Stimulated activated CD8-positive, alpha-beta memory T cell treated with anti-CD3 and anti-CD28 coated beads, Interleukin-7, amount 100 ng/mL, for 48 hours (primary cell): ENCODE measurements at places on chromosomes 6 and 20.

GRCh38 chr6:90660931-90661330 lies 74.1 kb upstream of the MAP3K7 start:
- no peak for DNase-seq

DNA sequence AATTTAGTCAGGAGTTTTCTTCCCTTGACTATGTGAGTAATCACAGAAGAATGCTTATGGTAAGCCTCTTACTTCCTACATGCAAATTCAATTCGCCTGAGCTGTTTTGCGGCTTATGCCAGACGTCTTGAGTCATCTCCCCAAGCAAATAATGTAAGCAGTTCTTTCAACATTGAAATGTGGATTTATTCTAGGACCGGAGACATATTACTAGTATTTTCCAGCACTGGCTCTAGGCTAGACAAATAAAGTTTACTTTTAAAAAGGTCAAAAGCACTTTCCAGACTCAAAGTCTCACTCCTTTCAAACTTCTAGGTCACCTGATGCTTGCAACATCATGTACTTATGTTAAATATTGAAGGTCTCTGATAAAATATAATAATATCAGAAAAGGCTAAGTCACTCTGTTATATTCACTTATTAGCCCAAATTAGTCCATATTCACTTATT lies 38.1 kb upstream of the NOX3 start:
- peak; percentile 14 for DNase-seq

DNA sequence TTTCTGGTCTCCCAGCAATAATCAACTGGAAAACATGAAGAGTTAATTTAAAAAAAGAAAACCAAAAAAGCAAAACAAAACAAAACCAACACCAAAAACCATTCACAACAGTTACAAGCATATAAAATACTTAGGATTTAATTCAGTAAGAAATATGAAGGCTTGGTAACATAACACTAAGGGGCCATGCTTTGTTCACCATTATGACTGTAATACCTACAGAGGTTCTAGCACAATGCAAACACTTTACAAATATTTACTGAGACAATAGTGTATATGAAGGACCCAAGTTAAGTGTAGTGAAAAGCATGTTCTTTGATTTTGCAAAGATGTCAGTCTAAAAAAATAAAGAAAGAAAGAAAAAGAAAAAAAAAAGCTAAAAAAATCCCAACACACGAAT lies 109.8 kb upstream of the EMILIN3 start:
- DNase-seq, result no peak

GRCh38 chr6:141123049-141123448 lies 1009.7 kb upstream of the GJE1 start:
- DNase-seq, result no peak

- DNase-seq, result no peak
Measured at GRCh38 chr20:52978851-52979250, 6.7 kb downstream of the TSHZ2 start.

DNA sequence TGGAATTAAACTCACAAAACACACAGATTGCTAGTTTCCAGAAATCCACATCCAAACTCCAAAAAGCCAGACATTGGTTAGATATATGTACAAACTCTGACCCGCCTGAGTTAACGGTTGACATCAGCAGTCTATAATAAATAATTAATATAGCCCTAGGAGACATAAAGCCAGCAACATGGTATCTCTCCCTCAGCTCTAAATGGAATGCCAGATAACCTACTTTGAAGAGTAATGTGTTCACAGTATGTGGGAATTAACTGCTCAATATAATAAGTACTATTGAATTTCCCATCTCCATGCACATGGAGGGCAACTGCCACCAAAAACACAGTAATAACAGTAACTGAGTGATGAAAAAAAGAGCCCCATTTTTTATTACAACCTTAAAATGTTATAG lies 383.2 kb downstream of the CD83 start:
- DNase-seq, result no peak

DNA sequence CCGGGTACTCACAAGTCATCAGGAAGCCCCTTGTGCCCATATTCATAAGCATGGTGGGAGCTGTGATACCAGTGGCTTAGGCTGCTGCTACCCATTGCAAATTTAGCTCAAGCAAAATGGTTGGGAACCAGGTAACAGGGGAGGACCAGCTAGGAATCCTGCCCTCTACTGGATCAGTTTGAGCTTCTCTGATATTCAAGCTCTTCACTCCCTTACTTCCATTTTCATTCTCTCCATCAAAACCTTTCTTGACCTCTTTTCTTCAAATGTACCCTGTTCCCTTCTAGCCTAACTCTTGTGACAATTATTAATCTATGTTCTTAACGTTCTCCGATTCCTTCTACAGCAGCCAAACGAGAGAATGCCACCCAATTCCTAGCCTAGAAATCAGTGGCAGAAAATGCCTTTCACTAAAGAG lies 9.7 kb downstream of the NOL7 start:
- no peak for DNase-seq

- DNase-seq, result no peak
Measured at GRCh38 chr20:56513161-56514150, 11.1 kb upstream of the FAM209A start.

DNA sequence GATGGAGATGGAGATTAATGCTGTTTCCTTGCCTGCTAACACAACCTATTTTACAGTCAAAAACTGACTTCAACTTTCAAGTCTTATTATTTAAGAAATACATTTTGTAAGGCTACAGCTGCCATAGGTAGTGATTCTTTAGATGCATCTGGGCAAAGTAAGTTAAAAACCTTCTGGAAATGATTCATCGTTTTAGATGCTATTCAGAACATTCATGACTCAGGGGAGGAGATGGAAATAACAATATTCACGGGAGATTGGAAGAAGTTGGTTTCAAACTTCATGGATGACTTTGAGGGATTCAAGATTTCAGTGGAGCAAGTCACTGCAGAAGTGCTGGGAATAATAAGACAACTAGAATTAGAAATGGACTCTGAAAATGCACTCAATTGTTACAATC lies 174.9 kb upstream of the GGTLC1 start:
- DNase-seq, result no peak

- DNase-seq, result no peak
Measured at GRCh38 chr6:62746968-62747367, 460.9 kb upstream of the KHDRBS2 start.

- peak; percentile 85 for DNase-seq
Measured at GRCh38 chr20:62159839-62160238, 16.3 kb downstream of the SS18L1 start.
